Stimulated activated CD4-positive, alpha-beta T cell treated with anti-CD3 and anti-CD28 coated beads, Interleukin-15, amount 100 ng/mL, for 48 hours (primary cell): ENCODE measurements at places on chromosomes 2 and 18.

- DNase-seq = no peak
Measured at GRCh38 chr2:110741491-110741980, 9.2 kb downstream of the ACOXL start.

DNA sequence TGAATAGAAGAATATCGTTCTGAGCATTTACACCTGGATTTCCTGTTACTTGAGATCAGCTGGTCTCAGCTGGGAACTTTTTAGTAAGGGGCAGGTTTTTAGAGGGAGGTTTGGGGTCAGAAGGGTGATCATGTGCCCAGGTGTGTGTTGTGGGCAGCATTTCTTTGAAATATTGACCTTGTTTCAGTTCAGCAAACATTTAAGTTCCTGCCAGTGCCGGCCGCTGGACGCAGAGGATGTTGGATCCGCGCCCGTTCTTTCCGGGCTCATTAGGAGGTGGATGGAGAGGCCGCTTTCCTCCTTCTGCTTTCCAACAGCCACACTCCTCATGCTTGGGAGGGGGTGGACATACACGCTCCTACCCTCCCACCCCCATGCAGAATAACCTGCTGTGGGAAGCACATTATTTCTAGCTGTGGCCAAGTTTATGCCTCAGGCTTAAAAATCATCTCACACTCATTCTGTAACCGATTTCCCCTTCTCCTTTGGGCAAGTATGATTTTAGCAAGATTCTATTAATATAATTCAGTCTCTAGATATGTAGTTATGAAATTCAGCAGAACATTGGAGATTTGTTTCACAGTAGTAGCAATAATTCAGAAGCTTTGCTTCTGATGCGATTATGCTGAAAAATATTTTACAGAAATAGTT lies 131.4 kb downstream of the ZNF236 start:
- no peak for DNase-seq

DNA sequence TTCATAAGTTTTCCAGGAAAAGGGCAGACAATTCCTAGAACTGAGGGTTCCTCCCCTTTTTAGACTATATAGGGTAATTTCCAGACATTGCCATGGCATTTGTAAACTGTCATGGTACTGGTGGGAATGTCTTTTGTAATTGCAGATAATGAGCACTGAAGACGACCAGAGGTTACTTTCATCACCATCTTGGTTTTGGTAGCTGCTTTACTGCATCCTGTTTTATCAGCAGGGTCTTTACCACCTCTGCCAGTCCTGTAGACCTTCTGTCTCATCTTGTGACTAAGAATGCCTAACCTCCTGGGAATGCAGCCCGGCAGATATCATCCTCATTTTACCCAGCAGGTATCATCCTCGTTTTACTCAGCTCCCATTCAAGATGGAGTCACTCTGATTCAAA lies 583.9 kb upstream of the KLHL29 start:
- no peak for DNase-seq

- DNase-seq = no peak
Measured at GRCh38 chr2:60964651-60965498, 52.6 kb upstream of the PEX13 start.

- DNase-seq = no peak
Measured at GRCh38 chr18:23664674-23665073, 2.0 kb upstream of the ANKRD29 start.

GRCh38 chr18:77811503-77811902 lies 561.9 kb downstream of the GALR1 start:
- DNase-seq = no peak

- DNase-seq = no peak
Measured at GRCh38 chr2:40043191-40043590, 264.1 kb upstream of the THUMPD2 start.

GRCh38 chr2:177506505-177506904 lies 113.9 kb downstream of the AGPS start:
- no peak for DNase-seq

- DNase-seq = no peak
Measured at GRCh38 chr2:25821225-25822056, 56.8 kb downstream of the ASXL2 start.

DNA sequence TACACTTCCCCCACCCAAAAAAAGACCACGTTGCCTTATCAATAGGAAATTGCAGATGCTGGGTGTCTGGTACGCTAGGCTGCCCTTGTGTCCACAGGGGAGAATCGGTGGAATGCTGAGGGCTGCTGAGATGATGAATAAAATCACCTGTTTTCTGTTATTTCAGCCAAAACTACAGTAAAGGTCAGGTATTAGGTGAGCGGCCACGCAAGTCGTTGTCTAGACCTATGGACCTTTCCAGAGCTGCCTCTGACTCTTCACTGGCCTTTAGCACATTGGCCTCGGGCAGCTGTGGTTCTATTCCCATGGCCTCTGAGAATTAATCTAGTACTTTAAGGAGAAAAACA lies 89.6 kb downstream of the MTCL1 start:
- no peak for DNase-seq

DNA sequence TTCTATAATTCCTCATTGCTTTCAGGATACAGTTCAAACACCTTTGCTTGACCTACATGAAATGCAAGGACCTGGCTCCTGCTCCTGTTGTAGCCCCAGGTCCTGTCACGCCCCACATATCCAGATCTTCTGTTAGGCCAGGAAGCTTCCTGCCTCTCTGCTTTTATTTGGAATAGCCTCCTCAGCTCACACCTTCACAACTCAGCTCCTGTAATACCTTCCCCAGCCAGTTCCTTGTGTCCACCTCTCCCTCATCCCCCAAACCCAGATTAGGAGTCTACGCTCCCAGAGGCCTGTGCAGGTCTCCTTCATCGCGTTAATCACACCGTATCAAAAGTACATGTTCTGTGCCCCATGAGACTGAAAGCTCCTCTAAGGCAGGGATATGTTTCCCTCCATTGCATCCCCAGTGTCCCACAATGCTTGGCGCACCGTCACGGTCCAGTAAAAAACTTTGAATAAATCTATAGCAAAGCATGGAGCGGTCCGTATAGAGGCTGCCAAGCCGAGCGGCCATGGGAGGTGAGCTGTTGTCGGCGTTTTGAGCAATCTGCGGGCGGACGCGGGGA lies 371 bp downstream of the MDH1B start:
- no peak for DNase-seq

GRCh38 chr2:102765061-102765460 lies 3.2 kb downstream of the TMEM182 start:
- no peak for DNase-seq

- no peak for DNase-seq
Measured at GRCh38 chr2:118168615-118169014, 80.3 kb downstream of the INSIG2 start.

- no peak for DNase-seq
Measured at GRCh38 chr18:79010802-79011201, 31.2 kb downstream of the SALL3 start.

- no peak for DNase-seq
Measured at GRCh38 chr2:72676341-72677025, 149.3 kb downstream of the EXOC6B start.

GRCh38 chr2:42842466-42842865 lies 50.1 kb upstream of the HAAO start:
- no peak for DNase-seq

DNA sequence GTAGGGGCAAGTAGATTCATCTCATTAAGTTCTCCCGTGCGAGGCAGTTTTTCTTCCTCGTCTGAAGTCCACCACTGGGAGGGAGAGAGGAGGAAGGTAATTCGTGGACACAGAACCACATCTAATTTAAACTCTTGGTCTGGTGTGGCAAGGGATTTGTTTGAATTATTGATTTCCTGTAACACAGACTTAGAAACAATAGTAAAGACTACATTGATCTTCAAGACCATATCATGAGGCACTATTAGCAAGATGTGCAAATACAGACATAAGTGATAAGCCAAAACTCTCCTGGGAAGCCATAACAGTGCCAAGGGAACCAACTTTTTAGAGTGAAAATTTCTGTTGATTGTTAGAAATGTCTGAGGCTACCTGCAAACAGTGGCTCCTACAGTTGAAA lies 158.6 kb downstream of the ALPK2 start:
- DNase-seq = no peak

- no peak for DNase-seq
Measured at GRCh38 chr2:98582523-98582922, 25.8 kb downstream of the COA5 start.

DNA sequence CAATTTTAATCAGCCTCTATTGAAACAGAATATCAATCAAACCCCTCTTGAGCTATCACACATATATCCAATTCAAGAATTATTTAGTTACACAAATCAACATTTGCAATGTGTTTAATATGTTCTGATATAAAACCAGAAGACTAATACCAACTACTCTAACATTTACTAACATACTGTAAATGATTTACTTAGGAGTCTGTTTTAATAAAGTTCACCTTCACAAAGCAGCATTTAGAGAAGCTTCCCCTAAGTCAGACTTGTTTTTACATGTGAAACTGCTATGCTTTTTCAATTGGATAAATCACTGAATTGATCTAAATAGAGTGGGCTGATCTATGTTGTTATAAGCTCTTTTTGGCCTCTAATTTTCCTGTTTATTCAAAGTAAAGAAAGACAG lies 18.3 kb downstream of the COL4A3 start:
- no peak for DNase-seq

DNA sequence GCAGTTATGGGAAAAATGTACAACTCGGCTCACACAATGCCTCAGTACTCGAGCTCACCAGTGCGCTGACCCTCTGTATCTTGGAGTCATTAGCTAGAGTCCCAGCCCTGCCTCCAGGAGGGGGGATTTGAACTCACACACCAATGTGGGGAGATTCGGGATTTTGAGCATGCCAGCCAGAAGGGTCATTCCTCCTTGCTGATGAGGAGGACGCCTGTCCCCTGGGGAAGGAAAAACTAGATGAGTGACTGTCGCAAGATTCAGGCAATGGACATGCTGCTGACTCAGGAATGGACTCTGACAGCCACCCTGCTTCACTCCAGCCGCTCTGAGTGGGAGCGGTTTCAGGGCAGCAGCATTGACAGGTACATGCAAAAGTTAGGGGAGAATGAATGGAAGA lies 20.6 kb downstream of the FIGN start:
- no peak for DNase-seq

GRCh38 chr2:864501-865106 lies 86.0 kb upstream of the SNTG2 start:
- no peak for DNase-seq

- no peak for DNase-seq
Measured at GRCh38 chr2:227406177-227407031, 18.7 kb upstream of the SCYGR1 start.

DNA sequence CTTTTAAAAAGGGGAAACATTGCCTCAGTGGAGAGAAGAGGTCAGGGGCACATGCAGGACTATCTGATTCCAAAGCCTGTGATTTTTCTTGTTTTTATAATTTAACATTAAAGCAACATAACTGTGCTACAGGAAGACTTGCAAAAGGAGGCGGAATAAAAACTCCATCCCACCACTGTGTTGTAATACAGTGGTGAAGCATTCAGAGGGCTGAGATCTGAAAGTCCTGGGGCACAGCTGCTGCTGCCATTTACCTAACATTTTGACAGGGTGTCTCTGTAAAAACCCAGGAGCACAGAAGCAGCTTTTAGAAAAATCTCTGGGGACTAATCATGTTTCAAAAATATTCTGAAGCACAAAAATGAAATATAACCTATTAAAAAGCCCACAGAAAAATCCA lies 97.6 kb downstream of the GRB14 start:
- DNase-seq = no peak

DNA sequence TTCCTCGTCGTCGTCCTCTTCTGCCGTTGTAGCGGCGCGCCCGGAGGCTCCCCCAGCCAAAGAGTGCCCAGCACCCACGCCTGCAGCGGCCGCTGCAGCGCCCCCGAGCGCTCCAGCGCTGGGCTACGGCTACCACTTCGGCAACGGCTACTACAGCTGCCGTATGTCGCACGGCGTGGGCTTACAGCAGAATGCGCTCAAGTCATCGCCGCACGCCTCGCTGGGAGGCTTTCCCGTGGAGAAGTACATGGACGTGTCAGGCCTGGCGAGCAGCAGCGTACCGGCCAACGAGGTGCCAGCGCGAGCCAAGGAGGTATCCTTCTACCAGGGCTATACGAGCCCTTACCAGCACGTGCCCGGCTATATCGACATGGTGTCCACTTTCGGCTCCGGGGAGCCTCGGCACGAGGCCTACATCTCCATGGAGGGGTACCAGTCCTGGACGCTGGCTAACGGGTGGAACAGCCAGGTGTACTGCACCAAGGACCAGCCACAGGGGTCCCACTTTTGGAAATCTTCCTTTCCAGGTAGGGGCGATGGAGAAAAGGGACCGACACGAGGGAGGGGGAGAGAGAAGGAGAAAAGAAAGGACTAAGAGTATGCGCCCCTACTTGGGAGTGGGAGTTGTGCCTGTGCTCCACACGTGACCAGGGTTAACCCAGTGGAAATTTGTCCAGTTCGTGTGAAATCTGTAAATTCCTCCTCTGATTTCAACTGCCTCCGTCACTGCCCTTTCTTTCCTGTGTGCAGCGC lies 800 bp downstream of the HOXD13 start:
- DNase-seq = no peak

DNA sequence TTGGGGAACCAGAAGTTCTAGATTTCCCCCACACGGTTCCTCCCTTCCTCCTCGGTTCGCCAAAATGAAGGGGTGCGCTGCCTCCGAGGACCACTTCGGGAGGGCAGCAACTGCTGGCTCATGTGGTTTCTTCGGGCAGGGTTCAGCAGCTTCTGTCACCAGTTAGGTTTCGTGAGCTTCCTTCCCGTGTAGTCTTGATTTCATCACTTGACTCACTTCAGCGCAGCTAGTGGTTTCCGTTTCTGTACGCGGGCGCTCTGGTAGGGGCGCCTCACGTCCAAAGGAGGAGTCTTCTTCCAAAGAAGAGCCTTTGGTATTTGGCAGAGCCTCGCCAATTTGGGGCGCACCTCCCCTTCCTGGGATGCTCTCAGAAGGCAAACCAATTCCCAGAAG lies 485 bp upstream of the GALNT3 start:
- DNase-seq = peak; percentile 54

DNA sequence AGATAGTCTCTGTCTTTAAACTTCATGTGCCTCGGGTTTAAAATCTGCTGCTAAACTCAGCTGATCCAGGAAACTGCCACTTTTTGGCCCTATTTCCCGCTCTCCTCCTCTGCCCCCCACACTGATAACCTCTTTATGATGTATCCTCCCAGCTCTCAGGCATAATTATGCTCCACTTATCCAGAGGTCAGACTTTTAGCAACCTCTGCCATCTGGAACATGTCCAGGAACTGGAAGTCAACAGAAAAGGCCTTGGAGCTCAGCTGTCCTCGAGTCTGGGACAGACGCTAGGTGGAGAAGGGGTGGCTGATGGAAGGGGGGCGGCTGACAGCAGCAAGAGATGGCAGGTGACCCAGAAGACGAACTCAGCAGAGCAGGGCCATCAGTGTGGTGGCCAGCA lies 41.2 kb downstream of the ASAP2 start:
- no peak for DNase-seq

GRCh38 chr18:61736133-61736532 lies 156.7 kb downstream of the RNF152 start:
- DNase-seq = no peak

GRCh38 chr2:199467066-199467822 lies 9.5 kb upstream of the SATB2 start:
- DNase-seq = no peak

GRCh38 chr2:197097578-197098366 lies 171.3 kb upstream of the PGAP1 start:
- DNase-seq = no peak

GRCh38 chr2:140589273-140589672 lies 1541.5 kb downstream of the LRP1B start:
- no peak for DNase-seq
